ENCODE measurements at places on chromosomes 7 and 10.

GRCh38 chr7:80372415-80372814 is 139.4 kb downstream of the GNAT3 start:
- no peak for DNase-seq

DNA sequence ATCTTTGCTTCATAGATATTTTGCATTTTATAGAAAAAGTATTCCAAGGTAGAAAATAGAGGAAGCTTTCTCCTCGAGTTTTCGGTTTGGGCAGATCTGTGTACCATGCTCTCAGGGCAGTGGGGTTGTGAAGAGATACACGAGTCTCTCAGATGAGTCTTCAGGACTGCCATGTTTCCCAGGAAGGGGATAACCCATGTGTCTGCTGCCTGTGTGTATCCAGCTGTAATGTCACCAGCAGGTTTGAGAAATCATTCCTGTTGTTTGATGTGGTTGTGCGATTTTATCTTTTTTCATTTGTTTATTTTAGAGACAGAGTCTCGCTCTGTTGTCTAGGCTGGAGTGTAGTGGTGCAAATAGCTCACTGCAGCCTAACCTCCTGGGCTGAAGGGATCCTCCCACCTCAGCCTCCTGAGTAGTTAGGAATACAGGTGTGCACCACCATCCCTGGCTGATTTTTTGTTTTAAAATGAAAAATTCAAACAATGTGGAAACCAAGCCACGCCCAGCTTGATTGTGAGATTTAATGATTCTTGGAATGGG is 48.9 kb downstream of the SNX10 start:
- no peak for DNase-seq

- DNase-seq, result no peak
Measured at GRCh38 chr7:139629392-139630082, 106.1 kb downstream of the CLEC2L start.

DNA sequence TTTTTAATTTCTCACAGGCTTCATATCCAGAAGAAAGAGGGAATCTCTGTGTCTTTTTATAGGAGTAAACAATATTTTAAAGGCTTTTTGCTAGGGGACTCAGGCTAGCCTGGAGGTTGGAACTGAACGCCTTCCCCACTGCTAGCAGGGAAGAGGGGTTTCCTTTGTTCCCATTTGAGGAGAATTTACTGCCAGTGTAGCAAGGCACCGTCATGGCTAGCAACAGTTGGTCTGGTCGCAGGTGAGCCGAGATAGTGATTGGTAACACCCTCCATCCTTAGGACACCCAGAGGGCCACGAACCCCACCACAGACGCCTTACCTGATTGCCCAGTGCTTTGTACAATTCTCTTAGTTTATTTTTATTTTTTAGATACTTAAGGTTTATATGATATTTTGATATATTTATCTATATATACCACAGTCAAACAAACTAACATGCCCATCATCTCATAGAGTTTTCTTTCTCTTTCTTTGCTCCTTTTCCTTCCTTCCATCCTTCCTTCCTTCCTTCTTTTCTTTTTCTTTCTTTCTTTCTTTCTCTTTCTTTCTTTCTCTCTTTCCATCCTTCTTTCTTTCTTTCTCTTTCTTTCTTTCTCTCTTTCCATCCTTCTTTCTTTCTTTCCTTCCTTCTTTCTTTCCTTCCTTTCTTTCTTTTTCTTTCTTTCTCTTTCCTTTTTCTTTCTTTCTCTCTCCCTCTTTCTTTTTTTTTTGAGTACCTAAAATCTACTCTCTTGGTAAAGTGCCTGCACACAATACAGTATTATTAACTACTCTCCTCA is 219.0 kb upstream of the AKR1E2 start:
- no peak for DNase-seq

GRCh38 chr7:133669061-133669455 is 416.2 kb downstream of the EXOC4 start:
- no peak for DNase-seq

GRCh38 chr10:73529089-73529832 is 33.4 kb upstream of the PPP3CB start:
- peak; percentile 22 for DNase-seq

GRCh38 chr7:75725306-75725705 is 13.4 kb downstream of the HIP1 start:
- DNase-seq, result no peak

- no peak for DNase-seq
Measured at GRCh38 chr10:78859266-78859665, 209.5 kb upstream of the ZMIZ1 start.

GRCh38 chr7:52431082-52431815 is 604.2 kb upstream of the POM121L12 start:
- DNase-seq, result no peak

GRCh38 chr7:84055904-84056605 is 138.5 kb downstream of the SEMA3A start:
- no peak for DNase-seq

DNA sequence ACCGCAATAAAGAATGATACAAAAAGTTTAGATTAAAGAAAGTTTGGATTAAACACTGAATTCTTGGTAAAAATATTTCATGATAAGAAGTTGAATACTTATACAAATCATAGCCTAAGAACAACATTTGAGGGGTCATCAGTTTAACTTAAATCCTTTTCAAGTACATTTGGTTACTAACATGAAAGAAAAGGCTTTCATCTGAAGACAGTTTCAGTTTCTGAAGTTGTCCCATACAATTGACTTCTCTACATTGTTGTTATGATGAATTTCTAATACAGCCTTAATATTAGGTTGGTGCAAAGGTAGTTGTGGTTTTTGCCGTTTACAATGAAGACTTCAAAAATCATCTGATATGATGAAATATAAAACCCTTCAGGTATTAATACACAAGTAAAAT is 317.5 kb upstream of the MAGI2 start:
- no peak for DNase-seq

- no peak for DNase-seq
Measured at GRCh38 chr10:71545001-71545400, 148.3 kb downstream of the CDH23 start.

DNA sequence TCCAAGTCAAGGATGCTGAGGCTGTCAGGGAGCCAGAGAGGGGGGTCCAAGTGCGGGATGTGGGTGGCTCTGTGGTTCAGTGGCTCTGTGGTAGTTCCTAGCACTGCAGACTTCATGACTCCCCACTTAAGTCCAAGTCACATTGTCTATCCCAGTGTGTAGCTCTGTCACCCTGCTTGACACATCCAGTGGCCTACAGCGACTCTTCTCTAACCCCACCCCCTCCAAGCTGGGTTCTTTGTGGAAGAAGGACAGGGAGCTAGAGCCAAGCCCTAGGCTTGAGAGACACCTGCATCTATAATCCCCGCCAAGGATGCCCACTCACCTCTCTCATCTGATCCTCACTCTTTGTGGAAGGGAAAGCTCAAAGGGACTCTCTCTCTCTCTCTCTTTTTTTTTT is 57.6 kb downstream of the ADCYAP1R1 start:
- DNase-seq, result no peak
